Stimulated activated naive CD4-positive, alpha-beta T cell (primary cell): ENCODE measurements at places on chromosomes 6 and 20.

DNA sequence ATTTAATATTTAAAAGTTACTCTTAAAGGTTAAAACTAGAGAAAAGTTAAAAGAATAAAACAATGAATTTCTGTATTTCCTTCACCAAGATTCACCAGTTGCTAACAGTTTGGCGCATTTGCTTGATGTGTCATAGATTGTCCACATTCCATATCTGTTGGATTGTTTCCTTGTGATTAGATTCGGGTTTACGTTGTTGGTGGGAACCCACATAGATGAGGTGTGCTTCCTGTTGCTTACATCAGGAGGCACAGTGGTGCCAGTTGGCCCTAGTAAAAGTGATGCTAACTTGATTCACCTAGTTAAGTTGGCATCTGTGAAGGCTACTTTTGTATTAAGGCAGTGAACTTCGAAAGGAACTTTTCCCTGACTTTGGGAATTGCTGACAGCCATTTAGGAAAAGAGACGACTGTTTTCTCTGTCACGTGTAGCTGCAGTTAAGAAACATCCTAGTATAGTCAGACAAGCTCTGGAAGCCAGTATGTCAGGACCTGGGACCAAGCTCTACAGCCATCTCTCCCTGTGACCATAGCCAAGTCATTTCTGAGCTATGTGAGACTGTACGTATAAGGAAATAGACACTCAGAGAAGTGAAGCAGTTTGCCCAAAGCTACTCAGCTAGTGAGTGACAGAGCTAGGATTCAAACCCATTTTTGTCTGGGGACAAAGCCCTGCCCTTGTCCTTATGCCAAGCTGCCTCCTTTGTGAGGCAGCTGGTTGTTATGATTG lies 49.0 kb downstream of the PPARD start:
- no peak for DNase-seq

GRCh38 chr20:63659370-63659769 lies 1.3 kb downstream of the RTEL1 start:
- no peak for DNase-seq

GRCh38 chr6:166318649-166319600 lies 10.7 kb upstream of the PRR18 start:
- no peak for DNase-seq

DNA sequence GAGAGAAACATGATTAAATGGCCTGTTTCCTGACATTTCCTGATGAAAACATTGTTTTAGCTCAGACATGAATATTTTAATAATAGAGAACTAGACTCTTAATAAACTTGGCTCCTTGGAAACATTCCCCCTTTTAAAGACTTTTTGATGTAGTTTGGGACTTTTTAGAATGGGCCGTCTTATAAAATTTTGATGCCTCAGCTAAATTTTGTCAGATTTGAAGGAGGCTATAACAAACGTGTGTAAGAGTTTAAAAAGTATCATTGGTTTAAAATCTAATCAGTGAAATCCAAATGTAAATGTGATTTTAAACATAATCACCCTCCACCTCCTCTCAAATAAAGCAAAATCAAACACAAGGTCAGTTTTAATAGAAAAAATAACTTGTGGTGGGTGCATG lies 200.9 kb downstream of the CLIC5 start:
- no peak for DNase-seq

GRCh38 chr20:52242237-52243230 lies 51.0 kb upstream of the ZFP64 start:
- DNase-seq, result no peak

DNA sequence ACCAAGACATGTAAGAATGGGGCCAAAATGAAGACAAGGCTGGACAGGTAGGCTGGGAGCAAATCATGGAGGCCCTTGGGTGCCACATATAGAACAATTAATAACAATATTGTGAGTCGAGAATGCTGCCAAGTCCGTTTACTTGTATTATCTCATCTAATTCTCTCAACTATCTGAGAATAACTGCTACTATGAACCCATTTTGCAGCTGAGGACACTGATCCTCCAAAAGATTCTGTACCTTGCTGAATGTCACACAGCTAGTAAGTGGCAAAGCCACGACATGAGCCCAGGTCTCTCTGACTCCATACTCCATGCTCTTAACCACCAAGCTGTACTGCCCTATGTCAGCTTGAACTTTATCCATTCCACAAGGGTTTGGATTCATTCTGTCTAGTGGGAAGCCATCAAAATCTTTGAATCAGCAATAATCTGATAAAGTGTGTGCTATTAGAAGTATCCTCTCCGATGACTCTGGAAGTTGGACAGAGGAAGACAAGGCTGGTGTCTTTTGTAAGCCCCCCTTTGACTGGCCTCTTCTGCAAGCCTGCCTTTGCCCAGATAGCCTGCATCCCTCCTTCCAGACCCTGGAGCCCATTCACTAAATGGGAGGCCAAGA lies 43.5 kb upstream of the PDYN start:
- no peak for DNase-seq

DNA sequence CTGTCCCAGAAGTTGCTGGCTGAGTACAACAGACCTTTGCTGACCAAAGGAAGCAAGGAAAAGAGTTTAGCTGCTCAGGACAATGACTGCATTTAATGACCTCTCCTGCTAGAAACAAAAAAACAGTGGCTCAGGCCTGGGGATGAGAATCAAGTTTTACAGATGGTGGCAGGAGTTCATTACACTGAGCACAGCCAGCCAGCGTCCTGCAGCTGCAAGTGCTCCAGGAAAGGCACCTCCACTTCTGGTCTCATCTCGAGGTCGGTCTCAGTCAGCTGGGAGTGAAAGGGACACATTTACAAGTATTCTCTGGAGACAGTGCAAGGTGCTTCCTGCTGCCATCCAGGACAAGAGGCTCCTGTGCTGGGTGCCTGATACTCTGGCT lies 362.7 kb downstream of the THBS2 start:
- DNase-seq, result no peak

DNA sequence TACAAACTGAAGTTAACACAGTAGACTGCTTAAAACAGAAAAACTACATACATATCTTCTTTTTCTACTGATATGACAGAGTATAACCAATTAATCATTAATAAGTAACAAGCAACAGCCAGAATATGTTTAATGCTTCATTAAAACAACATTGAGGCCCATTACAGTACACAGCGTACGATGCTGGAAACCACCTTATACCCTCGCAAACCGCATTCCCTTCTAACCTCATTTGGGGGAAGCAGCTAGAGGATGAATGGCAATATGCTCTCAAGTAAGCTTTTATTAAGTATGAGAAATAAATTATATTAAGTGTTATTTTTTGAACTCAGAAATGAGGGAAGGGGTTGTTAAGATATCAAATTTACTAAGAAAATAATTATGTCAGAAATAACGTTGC lies 142.4 kb downstream of the GMDS start:
- no peak for DNase-seq

DNA sequence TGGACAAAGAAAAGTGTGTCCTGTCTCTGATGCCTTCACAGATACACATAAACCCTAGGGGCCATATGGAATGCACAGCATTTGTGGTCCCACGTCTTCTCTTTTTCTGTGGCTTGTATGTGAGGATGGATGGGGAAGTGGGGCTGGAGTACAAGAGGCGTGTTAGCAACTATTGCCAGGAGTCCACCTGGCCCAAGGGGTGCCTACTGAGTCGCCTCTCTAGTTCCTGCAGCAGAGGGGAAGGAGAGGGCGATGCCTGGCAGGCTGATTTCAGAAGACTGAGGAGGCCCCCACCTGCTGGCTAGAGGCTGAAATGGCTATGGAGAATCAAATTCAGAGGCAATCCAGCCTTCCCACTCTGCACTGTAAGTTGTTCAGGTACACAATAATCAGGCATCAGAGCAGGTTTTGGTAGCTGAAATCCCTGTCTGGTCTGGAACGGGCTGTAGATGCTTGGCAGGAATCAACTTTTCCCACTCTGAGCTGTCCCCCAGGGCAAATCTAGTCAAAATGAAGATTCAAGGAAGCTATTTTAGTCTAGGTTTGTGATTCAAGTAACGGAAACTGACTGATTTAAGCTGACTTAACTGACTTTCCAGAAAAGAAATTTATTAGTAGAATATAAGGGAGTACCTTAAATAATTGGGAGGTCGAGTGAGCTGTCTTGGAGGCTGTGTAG lies 14.9 kb upstream of the PPARD start:
- DNase-seq, result peak; percentile 57

DNA sequence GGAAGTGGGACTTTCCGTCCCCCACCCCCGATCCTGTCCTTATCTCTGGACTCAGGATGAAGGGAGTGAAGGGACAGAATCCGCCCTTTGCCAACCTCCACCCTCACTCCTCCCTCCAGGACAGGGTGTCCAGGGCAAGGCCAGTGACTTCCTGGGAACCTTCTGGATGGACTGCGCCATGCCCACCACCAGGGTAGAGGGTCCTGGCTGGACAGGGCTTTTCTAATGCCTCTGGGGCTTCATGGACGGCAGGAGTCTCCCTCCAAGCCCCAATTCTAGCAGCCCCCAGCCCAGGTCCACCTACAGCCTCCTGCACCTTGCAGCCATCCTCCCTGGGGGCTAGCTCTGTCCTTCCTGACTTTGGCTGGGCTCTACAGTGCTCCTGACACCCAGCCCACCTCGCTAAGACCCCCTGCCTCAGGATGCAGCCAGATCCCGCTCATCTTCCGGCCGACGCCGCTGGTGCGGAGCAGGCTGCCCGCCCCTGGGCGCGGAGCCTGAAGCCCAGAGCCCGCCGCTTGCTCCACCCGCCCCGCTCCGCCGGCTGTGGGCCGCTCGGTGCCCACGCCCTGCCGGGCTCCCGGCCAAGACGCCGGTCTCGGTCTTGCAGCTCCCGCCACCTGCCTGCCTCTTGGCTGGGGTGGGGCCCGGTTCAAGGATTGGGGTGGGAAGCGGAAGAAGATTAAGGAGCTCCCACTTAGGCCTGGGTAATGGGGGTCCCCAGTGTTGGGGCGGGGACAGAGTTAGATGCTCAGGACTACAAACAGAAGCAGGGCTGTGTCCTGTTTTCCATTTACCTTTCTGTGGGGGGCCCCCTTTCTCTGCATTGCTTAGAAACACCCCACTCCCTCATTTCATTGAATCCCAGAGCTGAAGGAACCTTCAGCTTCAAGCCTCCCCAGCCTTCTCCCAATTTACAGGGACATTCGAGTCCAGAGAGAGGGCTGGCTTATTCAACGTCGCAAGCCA lies 72.8 kb downstream of the MDGA1 start:
- no peak for DNase-seq
